T-helper 1 cell (primary cell): ENCODE measurements at places on chromosomes 2 and 18.

DNA sequence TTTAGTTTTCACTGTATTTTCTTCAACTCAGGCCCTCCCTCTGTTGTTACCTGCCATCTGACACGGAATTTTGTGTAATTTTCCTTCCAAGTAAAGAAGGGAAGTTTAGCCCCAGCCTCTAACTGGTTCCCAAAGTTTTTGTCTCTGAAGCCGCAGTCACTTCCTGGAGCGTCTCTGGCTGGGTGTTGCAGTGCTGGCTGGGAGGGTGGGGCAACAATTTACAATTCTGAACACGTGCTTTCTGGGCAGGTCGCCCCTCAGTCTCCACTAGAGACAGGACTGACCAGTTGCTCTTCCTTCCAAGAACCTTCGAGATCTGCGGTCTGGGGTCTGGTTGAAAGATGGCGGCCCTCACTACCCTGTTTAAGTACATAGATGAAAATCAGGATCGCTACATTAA lies 3.5 kb downstream of the CNDP2 start:
- DNase-seq = no peak

- no peak for DNase-seq
These were observed 753.9 kb downstream of the RNF144A start for GRCh38 chr2:7670905-7671641.

GRCh38 chr18:23943903-23944624 lies 70.5 kb upstream of the TTC39C start:
- no peak for DNase-seq

DNA sequence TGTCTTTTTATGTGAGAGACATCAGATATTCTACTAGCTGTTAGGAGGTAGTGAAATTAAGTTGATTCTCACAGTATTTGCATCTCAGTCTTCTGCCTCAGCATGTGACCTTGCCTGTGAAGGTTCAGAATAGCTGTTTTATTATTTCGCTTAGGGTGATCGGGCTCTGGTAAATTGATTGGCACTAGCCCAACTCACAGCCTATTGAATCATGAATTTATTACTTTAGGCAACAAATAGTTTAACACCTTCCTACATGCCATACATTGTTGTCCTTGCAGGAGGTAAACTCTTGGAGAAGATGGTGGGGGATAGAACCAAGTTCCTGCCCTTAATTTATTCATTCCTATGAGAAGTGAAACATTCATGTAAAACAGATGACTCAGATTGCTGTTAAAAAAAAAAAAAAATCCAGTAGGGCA lies 101.9 kb downstream of the GPD2 start:
- no peak for DNase-seq

- DNase-seq = no peak
These were observed 1.3 kb downstream of the FMNL2 start for GRCh38 chr2:152336119-152336853.

DNA sequence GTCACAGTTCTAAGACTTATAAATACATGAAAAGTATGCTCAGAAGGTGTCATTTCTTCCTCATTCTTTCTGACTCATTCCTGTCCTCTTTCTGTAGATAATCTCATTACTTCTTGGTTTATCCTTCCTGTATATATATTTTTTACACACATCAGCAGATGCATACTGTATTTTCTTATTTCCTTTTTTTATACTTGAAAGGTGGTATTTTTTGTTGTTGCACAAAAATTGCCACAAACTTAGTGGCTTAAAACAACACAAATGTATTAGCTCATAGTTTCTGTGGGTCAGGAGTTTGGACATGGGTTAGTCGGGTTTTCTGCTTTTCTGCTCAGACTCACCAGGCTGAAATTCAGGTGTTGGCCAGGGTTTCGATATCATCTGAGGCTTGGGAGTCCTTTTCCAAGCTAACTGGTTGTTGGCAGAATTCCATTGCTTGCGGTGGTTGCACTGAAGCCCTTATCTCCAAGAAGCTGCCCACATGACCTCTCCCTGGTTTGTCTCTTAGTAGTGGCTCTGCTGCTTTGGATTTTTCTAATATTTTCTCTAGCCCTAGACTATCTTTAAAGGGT lies 162.6 kb downstream of the FMNL2 start:
- DNase-seq = no peak
